ENCODE measurements at places on chromosomes 7 and 10.
A peak's percentile ranks its signal among the peaks of the same experiment; 100 is the strongest.

- no peak for DNase-seq
Measured at GRCh38 chr7:16344927-16345326, 76.4 kb downstream of the CRPPA start.

DNA sequence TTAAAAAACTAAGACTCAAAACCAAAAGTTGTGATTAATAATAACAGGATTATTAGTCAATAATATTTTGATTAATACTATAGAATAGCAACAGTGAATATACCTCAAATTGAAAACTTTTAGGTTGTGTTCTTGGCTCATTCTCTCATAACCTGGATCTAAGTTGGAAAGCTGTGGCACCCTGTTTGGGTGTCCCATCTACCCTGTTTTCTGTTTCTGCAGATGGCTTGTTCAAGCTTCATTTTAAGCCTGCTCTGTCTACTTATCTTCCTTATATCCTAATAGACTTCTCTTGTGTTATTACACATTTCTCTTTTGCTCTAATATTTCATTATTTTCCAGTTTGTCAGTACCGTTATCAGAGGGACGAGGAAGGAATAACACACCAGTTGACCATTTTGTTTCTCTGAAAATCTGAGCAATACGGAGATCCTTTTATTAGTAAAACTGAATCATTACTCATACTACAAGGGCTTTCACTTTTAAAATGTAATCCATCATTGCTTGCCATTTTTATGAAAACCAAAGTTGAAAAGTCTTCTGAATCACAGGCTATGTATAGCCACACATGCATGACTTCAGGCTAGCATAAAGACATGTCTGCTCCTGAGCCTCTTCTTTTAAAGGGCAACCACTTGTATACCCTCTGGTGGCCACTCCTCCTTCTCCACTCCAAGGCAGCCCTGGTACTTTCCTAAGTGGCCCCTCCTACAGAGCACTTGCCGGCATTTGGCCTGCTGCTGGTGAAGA lies 22.3 kb downstream of the COX15 start:
- no peak for DNase-seq

GRCh38 chr7:17802056-17802455 lies 138.2 kb downstream of the SNX13 start:
- DNase-seq, result no peak

GRCh38 chr7:47890125-47890524 lies 58.1 kb downstream of the PKD1L1 start:
- DNase-seq, result no peak

GRCh38 chr7:91596287-91596686 lies 284.2 kb downstream of the MTERF1 start:
- DNase-seq, result no peak

GRCh38 chr7:86916277-86916825 lies 143.1 kb downstream of the ELAPOR2 start:
- no peak for DNase-seq

DNA sequence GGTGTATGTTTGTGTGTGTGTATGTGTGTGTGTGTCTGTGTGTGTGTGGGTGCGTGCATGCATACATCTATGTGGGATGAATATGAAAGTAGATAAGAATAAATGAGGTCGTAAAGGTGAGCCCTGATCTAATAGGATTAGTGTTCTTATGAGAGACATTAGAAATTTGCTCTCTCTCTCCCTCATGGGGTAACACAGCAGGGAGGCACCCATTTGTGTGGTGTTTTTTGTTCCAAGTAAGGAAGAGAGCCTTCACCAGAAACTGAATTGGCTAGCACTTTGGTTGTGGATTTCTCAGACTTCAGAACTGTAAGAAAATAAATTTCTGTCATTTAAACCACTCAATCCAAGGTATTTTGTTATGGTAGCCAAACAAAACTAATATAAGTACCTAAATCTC lies 353.7 kb upstream of the CHRM2 start:
- DNase-seq, result no peak

DNA sequence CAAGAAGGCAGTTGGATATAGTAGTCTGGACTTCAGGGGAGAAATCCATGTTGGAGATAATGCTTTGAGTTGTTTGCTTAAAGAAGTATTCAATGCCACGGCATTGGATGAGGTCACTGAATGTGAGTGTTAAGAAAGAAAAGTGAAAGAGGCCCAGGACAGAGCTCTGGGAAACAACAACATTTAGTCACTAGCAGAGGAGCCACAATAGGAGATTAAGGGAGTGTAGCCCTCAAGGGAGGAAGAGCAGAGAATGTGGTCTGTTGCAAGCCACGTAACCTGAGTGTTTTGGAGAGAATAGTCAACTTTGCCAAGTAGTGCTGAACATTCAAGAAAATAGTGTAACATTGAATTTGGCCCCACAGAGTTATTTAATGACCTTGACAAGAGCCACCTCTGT lies 114.7 kb downstream of the MYO3A start:
- no peak for DNase-seq

GRCh38 chr10:78377356-78377755 lies 343.7 kb downstream of the RPS24 start:
- no peak for DNase-seq

DNA sequence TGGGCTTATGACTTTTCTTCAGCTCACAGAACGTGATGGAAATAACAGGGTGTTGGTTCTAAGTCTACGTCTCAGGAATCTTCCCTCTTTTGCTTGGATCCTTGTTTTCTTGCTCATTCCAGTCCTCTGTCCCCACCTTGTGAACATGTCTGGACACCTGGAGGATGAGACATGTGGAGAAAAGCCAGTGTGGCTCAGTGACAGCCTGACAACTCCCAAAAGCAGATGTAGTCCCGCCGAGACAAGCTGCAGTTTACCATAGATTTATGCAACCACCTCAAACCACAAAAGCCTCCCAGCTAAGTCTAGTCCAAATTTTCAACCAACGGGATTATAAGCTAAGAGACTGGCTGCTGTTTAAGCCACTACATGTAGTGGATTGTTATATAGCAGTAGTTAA lies 476.1 kb downstream of the SH2D4B start:
- no peak for DNase-seq

GRCh38 chr7:7869651-7870050 lies 98.9 kb upstream of the GLCCI1 start:
- DNase-seq, result no peak

DNA sequence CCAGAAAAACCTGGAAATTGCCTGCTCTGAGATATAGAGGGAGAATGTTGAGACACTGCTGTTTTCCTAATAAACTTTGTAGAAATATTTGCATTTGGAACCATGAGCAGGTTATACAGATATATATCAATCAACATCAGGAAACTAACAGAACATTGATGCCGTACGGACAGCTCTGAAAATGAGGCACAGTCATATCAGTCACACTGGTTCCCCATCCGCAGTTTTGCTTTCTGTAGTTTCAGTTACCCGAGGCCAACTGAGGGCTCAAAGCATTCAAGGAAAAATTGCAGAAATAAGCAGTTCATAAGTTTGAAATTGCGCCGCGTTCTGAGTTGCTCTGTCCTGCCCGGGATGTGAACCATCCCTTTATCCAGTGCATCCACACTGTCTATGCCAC lies 137.9 kb downstream of the KLF6 start:
- no peak for DNase-seq

GRCh38 chr10:112915590-112916572 lies 34.2 kb upstream of the TCF7L2 start:
- no peak for DNase-seq

GRCh38 chr7:2637505-2638223 lies 5.9 kb downstream of the TTYH3 start:
- DNase-seq, result no peak

DNA sequence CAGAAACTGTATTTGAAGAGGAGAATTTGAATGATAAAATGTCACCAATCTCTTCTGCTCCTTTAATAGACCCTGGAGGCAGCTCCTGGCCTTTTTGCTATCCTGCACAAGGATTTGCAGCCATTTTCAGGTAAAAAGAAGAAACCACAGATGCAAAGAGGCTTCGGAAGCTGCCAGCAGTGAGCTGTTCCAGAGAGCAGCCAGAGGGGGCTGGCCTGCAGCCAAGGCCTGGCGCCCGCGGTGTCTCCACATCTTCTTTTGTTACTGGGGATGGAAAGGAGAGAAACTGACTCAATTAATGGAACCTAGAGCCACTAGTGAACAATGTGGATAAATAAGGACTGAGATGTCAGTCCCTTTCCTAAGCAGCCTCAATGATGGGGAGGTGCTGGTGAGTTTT lies 23.9 kb upstream of the GPR26 start:
- DNase-seq, result no peak

DNA sequence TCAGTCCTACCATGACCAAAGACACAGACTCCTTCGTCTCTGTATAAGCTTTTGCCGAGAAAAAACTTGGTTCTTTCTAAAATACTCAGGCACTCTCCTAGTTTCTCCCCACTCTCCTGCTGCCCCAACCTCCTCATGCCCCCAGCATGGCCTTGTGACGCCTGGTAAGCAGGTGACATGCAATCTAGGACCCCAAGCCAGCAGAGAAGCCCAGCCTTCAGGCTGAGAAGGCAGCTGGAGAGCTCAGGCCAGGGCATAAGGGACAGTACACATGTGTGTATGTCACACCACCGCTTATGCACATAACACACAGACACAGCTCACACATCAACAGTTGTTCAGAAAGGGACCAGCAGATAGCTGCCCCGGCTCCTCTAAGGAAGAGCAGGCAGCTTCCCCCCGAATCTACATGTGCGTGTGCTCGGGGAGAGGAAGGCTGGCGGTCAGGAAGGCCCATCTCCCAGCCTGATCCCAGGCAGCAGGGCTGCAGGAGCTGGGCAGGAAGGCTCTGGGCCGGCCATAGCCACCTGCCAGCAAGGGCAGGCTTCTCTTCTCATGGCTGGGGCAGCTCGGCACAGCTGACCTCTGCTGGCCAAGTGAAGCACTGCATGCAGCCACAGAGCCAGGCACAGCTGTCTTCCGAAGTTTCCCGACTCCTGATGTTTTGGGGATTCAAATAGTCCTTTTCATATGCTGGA lies 8.5 kb downstream of the DDX56 start:
- DNase-seq, result peak; percentile 64

GRCh38 chr7:151897161-151897731 lies 20.3 kb upstream of the PRKAG2 start:
- DNase-seq, result no peak

GRCh38 chr7:132116369-132116768 lies 459.9 kb downstream of the PLXNA4 start:
- no peak for DNase-seq

DNA sequence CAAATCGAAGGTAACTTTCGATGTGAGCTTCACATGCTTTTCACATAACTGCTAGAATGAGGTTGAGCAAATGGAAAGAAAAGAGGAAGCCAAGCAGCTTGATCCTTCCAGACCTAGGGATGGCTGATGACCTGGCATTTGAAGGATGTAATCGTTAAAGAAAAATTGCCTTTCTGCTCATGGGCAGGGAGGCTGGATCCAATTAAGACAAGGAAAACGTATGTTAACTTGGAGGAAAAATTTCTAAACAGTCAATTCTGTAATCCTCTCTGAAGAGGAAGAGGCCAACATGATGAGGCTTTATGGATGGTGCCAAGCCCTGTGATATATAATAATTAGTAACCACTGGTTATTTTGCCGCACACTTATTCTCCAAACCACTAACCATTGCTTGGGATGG lies 12.5 kb downstream of the GRK5 start:
- DNase-seq, result no peak

DNA sequence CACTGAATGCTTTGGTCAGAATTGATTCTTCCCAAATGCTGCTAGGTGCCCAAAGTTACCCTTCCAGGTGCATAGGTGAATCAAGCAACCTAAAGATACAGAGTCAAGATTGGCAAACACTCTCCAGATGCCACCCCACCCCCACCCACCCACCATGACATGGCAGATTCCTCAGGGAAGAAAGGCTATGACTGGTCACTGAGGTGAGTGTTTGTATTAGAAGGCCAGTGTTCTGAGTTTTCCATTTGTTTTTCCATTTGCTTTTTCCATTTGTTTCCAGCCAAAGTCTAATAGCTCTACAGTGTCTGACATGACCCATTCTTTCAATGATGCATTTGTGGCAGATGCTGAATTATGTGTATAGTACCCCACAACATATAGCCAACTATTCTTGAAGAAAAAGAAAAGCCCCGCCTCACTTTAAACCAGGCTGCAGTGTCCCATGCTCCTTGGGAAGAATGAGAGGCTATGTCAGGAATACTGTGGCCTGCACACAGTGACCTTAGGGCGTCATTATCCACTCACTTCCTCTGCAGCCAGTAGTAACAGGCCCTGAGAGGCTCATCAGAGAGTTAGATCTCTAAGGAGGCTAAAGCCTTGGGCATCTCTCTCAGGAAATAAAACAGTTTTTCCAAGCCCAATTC lies 16.1 kb upstream of the HIBADH start:
- DNase-seq, result no peak

GRCh38 chr10:100076750-100077149 lies 4.9 kb downstream of the CPN1 start:
- no peak for DNase-seq

DNA sequence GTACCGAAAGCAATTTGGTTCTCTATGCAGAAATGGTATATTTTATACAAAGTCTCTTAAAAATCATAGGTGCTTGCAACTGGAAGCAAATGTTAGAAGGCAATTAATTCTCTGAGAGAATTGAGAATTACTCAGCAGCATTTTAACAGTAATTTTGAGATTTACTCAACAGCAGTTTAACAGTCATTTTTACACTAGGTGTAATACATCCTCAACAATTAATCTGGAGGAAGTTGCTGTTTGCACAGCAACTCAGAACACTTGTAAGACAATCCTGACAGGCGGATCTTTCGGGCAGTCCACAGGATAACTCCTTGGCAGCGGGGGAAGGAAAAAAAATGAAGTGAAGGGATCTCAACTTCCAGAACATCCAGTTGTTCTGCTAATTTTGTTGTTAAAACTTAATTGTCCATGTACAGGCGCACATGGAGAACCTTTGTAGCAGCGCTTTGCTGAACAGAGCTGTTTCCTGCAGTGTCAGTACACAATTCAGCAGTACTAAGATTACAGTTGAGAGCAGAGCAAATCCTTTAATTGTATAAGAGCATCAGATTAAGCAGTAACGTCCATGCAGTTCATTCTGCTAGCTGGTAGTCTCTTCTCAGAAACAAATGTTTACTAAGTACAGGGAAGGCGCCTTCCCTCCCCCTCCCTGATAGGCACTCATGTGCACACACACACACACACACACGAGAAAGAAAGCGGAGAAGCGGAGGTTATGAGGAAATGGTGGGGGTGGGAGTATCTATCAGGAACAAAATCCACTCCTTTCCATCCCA lies 43.8 kb downstream of the ENO4 start:
- no peak for DNase-seq

- no peak for DNase-seq
Measured at GRCh38 chr10:59007307-59008025, 169.0 kb upstream of the PHYHIPL start.

GRCh38 chr7:40243076-40243475 lies 108.3 kb downstream of the SUGCT start:
- DNase-seq, result no peak

DNA sequence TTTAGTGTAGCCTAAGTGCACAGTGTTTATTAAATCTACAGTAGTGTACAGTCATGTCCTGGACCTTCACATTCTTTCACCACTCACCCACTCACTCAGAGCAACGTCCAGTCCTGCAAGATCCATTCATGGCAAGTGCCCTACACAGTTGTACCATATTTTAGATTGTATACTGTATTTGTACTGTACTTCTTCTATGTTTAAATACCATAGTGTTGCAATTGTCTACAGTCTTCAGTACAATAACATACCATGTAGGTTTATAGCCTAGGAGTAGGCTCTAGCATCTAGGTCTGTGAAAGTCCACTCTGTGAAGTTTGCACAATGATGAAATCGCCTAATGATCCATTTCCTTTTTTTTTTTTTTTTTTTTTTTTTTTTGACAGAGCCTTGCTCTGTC lies 12.0 kb downstream of the EEPD1 start:
- no peak for DNase-seq

Measured in DND-41 (cell line).